A549 treated with CORT108297 at 1 μM for 4 hours (cell line): ENCODE measurements at places on chromosomes 13 and 19. TPM values are rescaled to one million over a fixed set of nuclear protein-coding genes. Genes with fewer than 3 reads are reported as not detected.

AKT2 gene
- total RNA-seq: 117 to 188 TPM (median 175 TPM) in 5 replicates

PLA2G4C gene
- total RNA-seq: 10.3 to 16.5 TPM (median 10.5 TPM) in 5 replicates

CGB5 gene
- 0.60 to 1.9 TPM (median 0.88 TPM) in 5 replicates for total RNA-seq

ZNF304 gene
- total RNA-seq: 1.9 to 2.4 TPM (median 2.1 TPM) in 5 replicates

CCL25 gene
- not detected in 5 replicates for total RNA-seq

TNFSF9 gene
- total RNA-seq: 4.5 to 7.0 TPM (median 6.3 TPM) in 5 replicates

PLPPR3 gene
- total RNA-seq: 3.6 to 5.1 TPM (median 4.5 TPM) in 5 replicates

ZNF723 gene
- not detected in 5 replicates for total RNA-seq

TNNT1 gene
- total RNA-seq: 114 to 145 TPM (median 137 TPM) in 5 replicates

CD79A gene
- 0.47 to 1.3 TPM (median 1.0 TPM) in 5 replicates for total RNA-seq

ZNF763 gene
- not detected in 5 replicates for total RNA-seq

CGB3 gene
- 0.20 to 0.42 TPM in 2 of 5 replicates, not detected in the others for total RNA-seq
